ENCODE measurements at places on chromosomes 2 and 18.

- DNase-seq, result no peak
These were observed 38.5 kb downstream of the KCTD18 start for GRCh38 chr2:200471324-200471848.

- no peak for DNase-seq
These were observed 131.2 kb downstream of the TMX3 start for GRCh38 chr18:68583685-68584084.

- DNase-seq, result no peak
These were observed 55.4 kb downstream of the RTP5 start for GRCh38 chr2:241924909-241925250.

DNA sequence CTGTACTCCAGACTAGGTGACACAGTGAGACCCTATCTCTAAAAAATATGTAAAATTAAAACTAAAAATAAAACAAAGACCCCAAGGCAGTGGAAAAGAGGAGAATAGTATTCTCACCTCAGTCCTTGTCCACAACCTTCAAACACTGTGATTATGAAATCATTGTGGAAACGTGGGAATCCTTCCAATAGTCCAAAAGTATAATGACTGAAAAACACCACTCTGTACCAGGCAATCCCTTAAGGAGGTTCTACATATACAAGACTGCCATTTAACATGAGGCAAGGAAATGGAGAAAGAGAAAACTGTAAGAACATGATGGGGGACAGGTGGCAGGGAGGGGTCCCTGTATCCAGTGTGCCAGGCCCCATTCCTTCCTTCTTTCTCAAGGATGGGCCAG is 66.1 kb downstream of the ACVR1 start:
- no peak for DNase-seq

GRCh38 chr18:32552421-32553030 is 81.8 kb upstream of the GAREM1 start:
- peak; percentile 30 for DNase-seq

DNA sequence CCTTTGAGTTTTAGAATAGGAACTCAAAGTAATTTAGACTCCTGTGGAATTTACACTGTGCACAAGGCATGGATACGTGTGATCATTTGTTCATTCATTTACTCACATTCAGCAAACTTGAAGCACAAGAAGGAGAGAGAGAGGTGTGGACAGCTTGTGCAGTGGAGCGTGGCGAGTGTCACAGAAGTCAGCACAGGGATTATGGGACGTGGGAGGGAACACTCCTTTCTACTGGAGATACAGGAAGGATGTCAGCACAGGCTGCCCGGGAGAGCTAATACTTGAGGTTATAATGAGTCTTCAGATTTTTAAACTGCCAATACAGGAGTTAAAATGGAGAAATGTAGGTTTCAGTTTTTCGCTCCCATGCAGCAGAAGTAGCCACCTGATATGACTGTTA is 7.0 kb downstream of the FAM228A start:
- DNase-seq, result no peak

DNA sequence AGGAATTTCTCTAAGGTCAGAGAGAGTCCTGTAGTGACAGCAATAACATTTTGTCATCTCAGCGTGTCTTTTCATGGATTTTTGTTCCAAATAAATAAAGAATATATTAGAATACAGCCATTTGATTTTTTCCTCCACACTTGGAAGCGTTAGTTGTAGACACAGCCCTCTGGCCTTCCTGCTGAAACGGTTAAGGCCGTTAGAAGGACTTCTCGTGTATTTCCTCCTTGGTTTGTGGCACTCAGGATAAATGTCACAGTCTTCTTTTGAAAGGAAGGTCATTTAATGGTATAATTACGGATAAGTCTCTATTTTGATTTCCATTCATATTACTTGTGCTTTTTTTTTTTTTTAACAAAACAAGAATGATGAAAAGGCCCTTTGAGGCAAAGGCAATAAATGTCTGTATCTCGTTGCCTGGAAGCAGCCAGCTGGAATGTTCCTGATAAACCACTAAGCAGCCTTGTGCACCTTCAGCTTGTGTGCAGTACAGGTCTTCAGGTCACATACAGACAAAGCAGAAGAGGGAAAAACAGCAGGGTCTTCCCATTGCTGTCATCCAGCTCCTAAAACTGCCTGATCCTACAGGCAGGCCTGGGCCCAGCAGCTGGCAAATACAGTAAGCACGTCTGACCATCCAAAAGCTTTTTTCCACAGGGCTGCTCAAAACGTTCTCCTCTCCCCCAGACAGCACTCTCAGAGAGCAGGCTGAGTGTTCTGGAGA is 14.4 kb downstream of the EFR3B start:
- DNase-seq, result peak; percentile 30

DNA sequence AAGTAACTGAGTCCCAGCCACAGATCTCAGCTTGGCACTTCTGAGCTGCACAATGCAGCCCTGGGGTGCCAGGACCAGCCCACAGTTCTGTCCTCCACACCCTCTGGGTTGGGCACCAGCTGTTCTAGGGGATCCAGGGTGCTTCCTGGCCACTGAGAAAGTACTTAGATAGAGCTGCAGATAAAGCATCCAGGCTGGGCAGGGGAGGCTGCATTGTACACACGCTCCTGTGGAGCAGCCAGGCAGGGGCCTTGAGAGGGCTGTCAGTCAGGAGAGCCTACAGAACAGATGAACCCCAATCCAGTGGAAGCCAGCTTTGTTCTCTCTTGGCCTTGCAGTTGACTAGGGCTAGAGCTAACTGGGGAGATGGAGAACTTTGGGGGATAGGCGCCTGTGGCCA is 104.6 kb downstream of the KIAA1328 start:
- no peak for DNase-seq

DNA sequence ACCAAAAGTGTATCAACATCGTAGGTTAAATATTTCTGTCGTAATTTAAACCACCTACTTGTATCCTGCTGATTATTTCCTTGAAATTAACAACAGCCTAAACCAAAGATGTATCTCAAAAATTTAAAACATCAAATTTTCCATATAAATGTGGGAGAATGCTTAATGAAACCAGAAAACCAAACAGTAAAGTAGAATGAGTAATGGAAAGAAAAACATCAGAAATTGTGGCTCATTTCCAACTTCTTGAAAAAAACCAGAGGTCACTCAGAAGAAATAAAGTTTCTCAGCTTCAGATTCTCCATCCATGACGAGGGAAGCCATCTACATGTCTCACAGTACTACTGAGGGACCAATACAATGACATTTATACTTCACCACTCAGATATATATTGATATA is 296.5 kb downstream of the NOL4 start:
- no peak for DNase-seq

DNA sequence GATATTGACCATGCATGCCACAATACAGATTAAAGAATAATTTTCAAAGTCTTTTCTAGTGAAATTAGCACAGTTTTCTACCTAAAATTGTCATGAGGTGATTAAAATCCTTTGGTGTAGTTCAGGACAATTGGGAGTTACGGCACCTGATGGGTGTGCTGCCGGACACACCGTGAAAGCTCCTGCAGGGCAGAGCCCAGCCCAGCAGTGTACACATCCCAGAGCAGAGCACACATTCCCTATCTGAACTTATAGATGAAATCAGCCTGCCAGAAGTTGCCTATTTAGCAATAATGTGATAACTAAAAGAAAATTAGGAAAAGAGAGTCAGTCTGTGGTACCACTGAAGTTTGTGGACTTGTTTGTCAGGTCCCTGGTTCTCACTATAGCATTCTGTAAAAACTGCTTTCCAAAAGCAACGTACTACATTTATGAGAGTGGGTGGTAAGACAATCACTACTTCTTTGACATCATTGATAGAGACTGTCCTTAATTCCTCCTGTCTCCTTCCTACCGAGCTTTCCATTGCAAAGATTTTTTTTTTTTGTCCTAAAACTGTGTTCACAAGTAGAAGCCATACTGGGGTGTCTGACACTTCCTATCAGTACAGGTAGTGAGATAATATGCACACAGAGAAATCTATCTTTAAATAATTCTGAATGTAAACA is 3.4 kb downstream of the CYTIP start:
- no peak for DNase-seq

- no peak for DNase-seq
These were observed 156.0 kb downstream of the CERS6 start for GRCh38 chr2:168611896-168612650.

- no peak for DNase-seq
These were observed 76.9 kb upstream of the PMAIP1 start for GRCh38 chr18:59822612-59823550.

DNA sequence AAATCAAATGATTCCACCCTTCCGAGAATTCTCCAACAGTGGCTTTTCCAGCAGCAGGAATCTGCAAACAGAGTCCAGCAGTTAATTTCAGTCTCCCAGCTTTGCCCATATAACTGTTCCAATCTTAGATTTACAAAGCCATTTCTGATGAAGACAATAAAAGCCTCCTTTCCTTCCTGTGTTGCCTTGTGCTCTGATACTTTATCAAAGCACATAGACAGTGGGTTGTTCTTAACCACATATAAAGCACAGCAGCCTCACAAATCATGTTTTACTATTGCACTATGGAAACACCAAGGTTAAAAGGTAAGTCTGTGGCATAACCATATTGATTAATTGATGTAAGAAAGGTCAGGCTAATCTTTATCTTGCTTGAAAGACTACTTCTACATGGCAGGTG is 89.8 kb upstream of the MMADHC start:
- no peak for DNase-seq

GRCh38 chr2:41736105-41736567 is 311.7 kb upstream of the PKDCC start:
- no peak for DNase-seq

- DNase-seq, result no peak
These were observed 20.1 kb downstream of the SLC66A3 start for GRCh38 chr2:11175293-11175795.

DNA sequence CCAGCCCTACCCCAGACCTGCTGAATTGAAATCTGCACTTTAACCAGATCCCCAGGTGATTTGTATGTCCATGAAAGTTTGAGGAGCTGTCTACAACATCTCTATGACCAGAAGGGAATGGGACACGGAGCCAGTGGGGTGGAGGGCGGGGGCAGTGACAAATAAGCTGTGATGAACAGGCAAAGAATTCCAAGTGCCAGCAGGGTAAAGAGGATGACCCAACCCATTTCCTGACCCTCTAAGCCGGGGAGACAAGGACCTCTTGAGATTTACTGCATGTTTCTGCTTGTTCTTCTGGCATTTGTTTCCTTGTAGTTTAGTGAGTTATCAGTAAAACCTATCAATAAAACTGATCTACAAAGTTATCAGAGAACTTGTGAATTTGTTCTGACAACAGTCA is 8.7 kb downstream of the TET3 start:
- no peak for DNase-seq

DNA sequence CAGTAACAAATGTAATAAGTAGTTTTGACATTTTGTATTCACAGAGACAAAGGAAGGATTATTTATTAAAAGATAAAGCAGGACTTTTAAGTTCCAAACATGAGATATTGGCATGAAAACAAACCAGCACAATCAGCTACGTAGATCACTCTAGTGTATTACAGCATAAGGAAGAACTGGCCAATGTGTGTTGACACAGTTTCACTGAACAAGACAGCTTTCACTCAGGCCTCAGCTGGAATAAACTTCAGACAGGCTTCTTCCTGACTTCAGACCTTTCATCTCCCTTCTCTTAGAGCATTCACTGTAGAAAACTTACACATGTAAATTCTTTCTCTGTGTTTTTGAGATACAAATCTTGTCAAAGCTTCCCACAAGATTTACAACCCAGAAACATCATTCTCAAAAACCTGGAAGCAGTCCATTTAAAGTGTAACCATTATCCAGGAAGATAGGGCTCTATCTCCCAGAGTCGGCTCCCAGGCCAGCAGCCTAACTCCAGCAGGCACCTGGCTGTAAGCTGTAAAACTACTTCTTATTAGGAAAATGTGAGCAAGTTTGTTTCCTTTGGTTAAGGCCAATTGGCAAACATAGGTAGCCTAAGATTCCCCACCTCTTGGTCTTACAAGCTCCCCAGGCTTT is 768.3 kb upstream of the CDH7 start:
- DNase-seq, result no peak

DNA sequence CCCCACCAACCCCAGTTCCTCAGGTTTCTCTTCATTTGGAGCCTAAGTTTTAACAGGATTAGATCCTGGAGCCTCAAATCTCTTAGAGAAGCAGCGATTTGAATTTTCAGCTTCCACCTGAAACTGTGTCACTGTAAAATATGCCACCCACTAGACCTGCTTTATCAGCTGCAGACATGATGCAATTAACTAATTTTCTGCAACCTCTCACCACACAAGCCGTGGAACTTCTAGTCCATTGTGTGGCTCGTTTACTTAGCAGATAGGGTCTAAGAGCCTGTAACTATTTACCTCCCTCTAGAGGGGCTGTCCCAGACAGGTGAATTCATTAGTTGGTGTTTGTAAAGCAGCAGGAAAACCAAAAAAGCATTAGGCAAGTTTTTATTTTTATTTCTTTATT is 31.6 kb upstream of the FZD5 start:
- DNase-seq, result no peak

DNA sequence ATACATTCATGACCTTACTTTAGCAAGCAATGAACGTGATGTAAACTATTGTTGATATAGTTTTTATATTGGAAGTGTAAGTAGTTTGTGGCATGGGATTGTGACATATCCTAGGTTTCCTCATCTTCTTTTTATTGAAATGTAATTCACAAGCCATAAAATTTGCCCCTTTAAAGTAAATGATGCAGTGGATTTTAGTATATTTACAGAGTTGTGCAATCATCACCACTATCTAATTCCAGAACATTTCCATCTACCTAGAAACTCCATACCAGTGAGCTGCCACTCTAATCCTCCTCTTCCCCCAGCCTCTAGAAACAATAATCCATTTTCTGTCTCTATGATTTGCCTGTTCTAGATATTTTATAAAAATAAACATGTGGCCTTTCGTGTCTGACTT is 10.7 kb upstream of the CASP10 start:
- DNase-seq, result no peak

DNA sequence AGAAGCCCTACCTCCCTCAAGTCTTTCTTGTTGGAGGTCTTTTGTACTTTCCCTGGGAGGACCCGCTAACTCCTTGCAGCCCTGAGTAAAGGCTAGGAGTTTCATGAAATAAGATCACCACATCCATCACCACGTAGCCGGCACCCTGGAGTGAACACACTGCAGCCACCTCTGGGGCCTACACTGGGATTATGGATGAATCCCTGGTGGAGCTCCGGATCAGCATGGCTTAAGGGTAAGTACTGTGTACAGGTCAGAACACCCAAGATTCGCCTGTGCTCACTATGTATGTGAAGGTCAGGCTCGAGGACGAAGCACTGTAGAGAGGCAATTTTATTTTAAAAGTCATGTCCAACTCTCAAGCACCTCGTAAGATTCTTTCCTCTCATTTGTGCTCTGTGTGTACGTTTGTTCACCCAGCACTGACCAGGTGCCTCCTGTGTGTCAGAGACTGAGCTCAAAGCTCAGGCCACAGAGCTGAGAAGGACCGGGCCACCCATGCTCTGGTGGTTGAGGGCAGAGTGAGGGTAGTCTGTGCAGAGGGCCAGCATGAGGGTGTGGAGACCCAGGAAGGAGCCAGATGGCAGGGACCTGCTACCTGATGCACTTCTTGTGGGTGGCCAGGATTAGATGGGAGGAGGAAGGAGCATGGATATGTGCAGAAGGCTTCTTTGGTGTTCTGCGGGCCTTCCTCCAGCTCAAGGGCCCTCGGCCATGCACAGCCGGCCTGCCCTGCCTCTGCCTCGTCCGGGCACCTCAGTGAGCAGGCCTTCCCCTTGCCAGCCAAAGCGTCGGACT is 66.7 kb upstream of the TFCP2L1 start:
- no peak for DNase-seq

- no peak for DNase-seq
These were observed 710 bp downstream of the DUSP19 start for GRCh38 chr2:183079139-183079775.
